ENCODE measurements at places on chromosomes 2 and 18.

DNA sequence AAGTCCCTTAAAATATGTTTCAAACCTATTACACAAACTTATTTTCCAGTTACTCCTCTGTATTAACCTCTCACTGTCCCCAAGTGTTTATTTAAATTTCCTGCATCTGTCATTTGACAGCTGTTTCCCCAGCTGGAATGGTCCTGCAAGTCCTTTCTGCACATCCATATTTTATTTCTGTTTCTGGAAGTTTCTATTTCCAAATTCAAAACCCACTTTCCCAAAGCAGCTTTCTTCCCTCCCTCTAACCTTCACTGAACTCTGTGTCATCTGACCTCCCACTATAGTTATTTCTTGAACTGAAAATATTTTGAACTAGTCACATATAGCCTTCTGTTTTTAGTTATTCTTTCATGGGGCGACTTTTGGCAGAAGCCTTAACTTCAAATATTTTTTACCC is 459.4 kb upstream of the MC4R start:
- DNase-seq = no peak

DNA sequence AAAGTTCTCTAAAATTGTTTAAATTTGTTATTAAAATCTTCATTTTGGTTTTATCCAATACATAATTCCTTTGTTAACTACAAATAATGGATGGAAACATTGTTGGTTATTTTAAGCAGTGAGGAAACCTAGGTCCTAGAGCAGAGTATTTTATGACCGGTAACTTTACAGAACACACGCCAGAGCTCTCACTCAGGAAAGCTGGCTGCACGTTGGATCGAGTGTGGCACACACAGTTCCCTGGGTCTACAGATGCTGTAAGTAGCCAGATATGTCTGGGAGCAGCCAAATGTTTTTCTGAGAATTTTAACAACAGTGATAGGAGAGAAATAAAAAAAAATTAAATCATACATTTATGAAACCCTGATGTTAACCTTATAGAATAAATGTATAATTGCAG is 264.4 kb downstream of the ZNF407 start:
- no peak for DNase-seq

DNA sequence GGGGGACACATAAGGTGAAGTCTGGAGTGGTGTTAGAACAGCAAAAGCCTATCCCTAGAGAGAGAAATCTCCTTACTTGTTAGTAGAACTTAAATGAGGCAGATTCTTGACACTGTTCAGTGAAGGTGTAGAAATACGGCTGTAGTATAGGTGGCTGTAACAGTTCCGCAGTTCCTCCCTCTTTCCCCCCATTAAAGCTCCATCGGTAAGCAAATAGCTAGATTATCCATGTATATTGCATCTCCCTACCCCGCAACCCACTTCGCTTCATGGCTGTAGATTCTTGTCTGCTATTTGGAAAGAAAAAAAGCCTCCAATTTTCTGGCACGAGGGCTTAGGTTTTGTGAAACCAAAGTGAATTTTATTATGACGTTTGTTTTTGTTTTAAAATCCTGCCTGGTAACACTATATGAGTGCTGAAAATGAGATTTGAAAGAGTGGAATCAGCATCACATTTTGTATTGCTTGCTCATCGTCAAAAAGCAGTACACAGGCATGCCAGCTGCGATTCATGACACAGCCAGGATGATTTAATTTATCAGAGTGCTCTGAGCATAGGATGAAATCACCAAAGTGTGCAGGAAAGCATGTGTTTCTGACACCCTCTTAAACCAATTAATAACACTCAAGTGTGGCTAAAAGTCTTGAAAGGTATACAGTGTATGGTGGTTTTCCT is 1.4 kb downstream of the FAM171B start:
- DNase-seq = no peak

- no peak for DNase-seq
Measured at GRCh38 chr2:204223544-204223943, 287.0 kb downstream of the ICOS start.

DNA sequence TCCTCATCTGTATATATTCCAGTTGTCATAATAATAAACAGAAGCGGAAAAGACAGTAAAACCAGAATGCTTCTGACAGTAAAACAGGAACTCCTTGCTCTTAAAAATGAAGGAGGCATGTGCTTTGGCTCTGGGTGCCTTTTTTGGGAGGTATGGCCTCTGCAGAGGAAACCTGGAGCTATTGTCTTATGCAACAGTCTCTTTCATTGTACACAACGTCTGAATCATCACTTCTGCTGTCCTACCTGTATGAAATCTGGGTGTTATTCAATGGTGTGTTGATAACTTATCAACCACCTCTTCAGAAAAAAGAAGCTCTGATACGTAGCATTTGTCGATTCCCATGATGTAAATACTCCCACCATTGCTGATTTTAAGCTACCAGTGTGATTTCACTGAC is 64.8 kb downstream of the CDCA7 start:
- no peak for DNase-seq

GRCh38 chr2:51595836-51596235 is 563.9 kb upstream of the NRXN1 start:
- DNase-seq = no peak

DNA sequence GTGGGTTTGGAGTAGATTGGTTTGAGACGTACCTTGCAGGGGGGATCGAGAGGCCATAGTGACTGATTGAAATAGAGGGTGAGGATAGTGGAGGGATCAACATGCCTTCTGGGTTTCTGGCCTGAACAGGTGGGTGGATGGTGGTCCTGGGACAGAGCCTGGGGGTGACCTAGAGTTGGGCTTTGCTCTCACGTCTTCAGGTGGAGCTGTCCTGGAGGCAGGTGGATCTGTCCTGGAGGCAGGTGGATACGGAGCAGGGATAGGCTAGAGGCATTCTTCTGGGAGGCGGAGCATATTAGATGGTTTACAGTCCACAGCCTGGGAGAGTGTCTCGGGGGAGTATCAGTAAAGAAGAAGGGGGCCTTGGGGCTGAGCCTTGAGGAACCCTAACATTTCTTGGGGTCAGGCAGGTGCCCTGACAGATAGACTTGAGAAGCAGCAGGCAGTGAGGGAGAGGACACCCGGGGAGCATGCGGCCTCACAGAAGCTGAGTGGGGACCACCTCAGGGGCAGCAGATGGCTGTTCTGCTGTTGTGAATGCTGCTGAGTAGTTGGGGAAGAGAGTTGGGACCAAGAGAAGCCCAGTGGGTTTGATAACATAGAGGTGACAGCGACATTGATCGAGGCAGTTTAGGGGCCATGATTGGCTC is 1.6 kb downstream of the CAPN10 start:
- no peak for DNase-seq

- no peak for DNase-seq
Measured at GRCh38 chr2:187358531-187358930, 89.5 kb downstream of the CALCRL start.

GRCh38 chr18:44915213-44915612 is 234.5 kb downstream of the SETBP1 start:
- DNase-seq = no peak

DNA sequence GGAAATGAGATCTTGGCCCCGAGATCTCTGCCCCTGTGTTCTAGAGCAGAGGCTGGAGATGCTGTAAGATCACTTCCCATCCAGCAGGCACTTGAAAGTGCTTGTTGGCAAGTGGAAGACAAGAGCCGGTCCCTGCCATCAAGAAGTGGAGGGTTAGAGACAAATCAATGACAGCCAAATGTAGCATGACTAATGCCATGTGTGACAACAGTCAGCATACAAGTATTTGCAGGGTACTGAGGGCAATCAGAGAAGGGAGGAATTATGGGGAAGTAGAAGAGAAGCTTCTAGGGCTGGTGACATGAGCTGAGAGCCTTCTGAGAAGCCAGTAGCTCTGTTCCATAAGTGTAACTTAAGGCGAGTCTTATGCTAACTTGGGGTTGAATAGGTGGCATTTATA is 58.6 kb downstream of the TMEM17 start:
- DNase-seq = no peak

GRCh38 chr2:84077496-84077895 is 381.6 kb downstream of the SUCLG1 start:
- no peak for DNase-seq

- no peak for DNase-seq
Measured at GRCh38 chr2:197307236-197307932, 3.2 kb downstream of the ANKRD44 start.

DNA sequence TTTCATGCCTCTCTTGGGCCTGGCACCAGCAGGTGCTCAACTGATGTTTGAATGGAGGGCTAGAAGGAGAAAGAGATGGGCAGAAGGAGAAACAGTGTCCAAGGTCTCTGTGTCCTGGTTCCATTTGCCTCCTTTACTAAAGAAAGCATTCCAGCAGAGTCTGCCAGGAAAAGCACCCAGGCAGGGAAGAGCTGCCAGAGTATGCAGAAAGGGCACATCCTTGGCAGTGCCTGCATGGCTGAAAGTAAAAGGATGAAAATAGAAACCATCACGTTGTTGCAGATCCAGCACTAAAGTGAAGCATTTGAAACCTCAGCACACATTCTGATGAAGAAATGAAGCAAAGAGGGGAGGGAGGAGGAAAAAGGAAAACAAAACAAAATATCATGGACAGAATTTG is 142.2 kb downstream of the ESCO1 start:
- DNase-seq = no peak

DNA sequence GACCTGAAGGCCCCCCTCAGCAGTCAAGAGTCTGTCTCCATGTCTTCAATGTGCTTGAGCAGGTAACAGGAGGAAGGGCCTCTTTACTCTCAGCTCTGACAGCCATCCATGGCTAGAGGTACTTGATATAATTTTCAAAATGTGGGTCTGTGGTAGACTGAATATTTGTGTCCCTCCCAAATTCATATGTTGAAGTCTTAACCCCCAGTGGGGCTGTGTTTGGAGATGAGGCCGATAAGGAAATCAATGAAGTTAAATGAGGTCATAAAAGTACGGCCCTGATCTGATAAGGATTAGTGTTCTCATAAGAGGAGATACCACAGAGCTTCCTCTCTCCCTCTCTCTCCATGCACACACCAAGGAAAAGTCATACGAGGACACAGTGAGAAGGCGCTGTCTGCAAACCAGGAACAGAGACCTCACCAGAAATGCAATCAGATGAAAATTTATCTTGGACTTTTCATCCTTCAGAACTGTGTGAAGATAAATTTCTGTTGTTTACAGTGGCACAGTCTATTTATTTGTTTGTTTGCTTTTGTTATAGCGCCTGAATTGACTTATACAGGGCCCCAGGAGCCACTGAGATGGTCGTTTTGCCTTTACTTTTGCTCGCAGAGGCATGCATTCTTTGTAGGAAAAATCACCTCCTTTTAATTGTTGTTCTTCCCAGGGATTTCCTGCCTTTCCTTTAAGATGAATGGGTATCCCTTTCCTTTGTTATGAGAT is 274.8 kb upstream of the TRIB2 start:
- no peak for DNase-seq

All from activated CD8-positive, alpha-beta memory T cell treated with anti-CD3 and anti-CD28 coated beads for 48 hours (primary cell).